NCI-H524 treated with DMSO at 0.1 percent for 48 hours (cell line): ENCODE measurements at places on chromosomes 6 and 20.
A peak's percentile ranks its signal among the peaks of the same experiment; 100 is the strongest.

- no peak for DNase-seq
Measured at GRCh38 chr6:158608221-158608620, 36.3 kb downstream of the DYNLT1 start.

GRCh38 chr6:111534231-111534751, 51.3 kb upstream of the REV3L start:
- DNase-seq: no peak

DNA sequence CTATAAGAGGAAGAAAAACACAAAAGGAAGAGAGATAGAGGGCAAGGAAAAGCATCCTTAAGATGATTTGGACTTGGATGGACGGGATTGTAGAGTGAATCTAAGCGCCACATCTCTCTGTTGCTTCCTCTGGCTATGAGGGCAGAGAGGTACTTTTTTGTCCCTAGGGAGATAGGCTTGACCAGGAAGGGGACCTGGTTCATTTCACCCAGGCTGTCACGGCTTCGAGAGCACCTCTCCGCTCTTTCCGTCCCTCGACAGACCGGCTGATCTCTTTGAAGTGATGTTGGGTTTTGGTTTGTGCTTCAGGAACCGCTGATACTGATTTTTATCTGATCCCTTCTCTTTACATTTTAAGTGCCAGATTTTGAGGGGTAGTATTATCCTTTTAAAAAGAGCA, 19.6 kb downstream of the NKX2-4 start:
- DNase-seq: no peak

GRCh38 chr6:42889815-42890214, 10.4 kb downstream of the RPL7L1 start:
- no peak for DNase-seq

GRCh38 chr6:75852721-75853120, 103.7 kb downstream of the MYO6 start:
- no peak for DNase-seq

- DNase-seq: no peak
Measured at GRCh38 chr6:42745083-42745639, 742 bp downstream of the TBCC start.

- DNase-seq: no peak
Measured at GRCh38 chr6:30047220-30047619, 13.8 kb upstream of the POLR1H start.

DNA sequence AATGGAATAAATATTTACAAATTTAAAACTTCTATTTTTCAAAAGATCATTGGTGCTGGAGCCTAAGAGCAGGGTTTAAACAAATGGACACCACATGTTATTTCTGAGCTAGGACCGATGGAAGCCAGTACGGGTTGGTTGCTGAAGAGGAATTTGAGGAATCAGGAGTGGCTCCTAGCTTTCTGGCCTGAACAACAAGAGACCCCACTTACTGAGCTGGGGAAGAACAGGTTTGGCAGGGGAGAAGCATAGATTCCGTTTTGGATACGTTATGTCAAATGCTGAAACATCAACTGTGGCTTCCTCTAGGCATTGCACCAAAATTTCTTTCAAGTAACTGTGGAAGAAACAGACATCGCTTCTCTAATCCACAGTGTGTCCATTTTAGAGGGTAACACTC, 6.7 kb downstream of the WDR27 start:
- DNase-seq: no peak

GRCh38 chr6:44681761-44682160, 294.3 kb downstream of the CDC5L start:
- no peak for DNase-seq

DNA sequence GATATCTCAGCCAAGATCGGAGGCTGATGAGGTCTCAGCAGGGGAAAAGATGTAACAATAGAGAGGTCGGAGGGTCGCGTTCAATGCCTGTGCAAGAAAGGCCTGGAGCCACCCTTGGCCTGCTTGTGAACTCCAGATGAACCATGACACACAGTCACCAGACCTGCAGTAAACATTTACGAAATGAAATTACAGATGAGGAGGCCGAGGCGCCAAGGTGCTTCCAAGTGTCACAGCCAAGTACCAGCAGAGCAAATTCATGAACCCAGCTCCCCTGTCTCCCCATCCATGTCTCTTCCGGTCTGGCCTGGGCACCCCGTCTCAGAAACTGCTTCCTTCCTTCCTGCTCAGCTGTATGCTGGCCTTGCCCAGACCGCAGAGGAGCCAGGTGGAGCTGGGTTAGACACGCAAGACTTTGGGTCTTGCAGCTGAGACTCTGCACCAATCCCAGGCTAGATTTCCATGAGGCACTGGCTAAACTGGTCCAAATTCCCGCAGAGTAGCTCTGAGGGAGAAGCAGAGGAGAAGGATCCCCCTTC, 48.1 kb downstream of the CHMP4B start:
- DNase-seq: no peak

DNA sequence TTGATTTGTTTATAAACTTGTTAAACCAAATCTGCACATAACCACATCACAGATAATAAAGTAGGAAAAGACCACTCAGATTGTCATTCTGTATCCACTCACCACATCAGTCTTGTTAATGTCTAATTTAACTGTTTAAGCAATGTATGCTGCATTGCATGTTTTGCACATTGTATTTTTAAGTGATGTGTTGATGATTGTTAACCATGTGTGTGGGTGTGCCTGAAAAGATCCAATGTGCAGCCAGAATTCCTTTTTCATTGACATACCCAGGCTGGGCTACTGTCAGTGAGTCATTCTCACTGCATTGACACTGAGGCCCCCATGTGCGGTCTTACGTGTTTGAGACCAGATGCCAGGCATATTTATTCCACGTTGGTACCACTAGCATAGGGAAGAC, 167.3 kb downstream of the TRMT11 start:
- DNase-seq: no peak

DNA sequence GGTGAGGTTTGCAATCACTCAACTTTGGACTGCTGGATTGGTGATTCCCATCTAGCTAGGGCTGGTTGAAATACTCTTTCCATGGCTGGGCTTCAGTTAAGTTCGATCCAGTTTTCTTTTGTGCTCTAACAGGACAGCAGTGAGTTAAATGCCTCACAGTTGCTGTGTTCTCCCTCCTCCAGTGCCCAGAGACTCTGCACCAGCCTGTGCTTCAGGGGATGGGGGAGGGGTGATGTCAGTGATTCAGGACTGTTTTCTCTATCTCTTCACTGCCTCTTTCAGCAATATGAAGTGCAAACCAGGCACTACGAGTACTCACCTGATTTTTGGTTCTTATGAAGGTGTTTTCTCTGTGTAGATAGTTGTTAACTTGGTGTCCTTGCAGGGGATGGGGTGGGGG, 88.2 kb upstream of the FAM83B start:
- DNase-seq: no peak

- DNase-seq: peak; percentile 63
Measured at GRCh38 chr6:70370496-70370895, 42.8 kb upstream of the FAM135A start.
